GM06990 (cell line): ENCODE measurements at places on chromosomes 7 and 10.

GRCh38 chr10:49444349-49444748 is 48.5 kb upstream of the DRGX start:
- no peak for DNase-seq

DNA sequence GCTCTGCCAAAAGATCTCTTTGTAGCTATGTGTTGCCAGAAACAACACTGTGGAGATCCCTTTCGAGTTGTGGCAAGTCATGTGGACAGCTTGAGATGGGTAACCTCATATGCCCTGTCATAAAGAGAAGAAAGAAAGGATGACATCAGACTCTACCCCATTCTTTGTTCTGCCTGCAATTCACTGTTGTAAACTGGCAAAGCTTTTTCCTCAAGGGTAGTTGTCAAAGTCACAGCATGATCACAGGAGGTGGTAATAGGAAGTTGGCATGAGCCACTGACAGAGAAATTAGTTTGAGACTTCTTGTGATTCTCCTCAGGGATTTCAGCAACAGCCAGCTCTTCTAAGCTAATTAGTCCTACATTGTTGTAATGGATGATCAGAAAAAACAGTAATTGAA is 19.4 kb upstream of the MINDY3 start:
- no peak for DNase-seq

GRCh38 chr10:100881556-100882213 is 31.1 kb upstream of the SLF2 start:
- no peak for DNase-seq

DNA sequence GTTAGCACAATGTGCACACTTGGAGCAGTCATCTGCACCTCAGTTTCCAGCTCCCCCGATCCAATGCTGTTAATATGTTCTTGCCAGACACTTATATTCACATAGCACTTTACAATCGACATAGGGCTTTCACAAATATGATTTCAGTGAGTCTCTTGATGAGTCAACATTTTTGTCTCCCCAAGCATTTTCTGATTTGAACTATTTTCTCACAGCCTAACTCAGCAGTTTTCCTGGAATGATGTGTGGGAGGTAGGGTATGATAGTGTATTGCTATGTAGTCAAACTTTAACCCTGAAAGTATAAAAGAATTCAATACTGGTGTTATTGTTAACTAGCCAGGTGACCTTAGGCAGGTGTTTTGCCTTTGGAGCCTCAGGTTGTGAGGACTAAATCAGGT is 82.5 kb upstream of the LRGUK start:
- no peak for DNase-seq

GRCh38 chr10:112985690-112986543 is 35.9 kb downstream of the TCF7L2 start:
- peak; percentile 29 for DNase-seq

DNA sequence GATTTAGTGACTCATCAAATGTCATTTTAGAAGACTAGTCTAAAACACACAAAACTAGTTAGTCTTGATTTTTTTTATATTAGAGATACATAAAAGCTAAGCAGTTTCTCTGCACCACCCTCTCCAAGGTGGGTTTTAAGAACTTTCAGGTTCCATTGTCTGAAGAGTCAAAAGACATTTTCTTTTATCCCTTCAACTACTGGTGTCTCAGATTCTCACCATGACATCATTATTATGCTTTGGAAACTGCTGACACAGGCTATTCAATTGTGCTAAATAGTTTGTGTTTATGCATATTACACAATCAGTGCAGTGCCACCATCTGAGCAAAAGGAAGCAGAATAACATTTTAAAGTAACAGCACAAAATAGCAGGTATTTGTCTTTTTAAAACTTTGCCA is 52.2 kb downstream of the IGF2BP3 start:
- no peak for DNase-seq

DNA sequence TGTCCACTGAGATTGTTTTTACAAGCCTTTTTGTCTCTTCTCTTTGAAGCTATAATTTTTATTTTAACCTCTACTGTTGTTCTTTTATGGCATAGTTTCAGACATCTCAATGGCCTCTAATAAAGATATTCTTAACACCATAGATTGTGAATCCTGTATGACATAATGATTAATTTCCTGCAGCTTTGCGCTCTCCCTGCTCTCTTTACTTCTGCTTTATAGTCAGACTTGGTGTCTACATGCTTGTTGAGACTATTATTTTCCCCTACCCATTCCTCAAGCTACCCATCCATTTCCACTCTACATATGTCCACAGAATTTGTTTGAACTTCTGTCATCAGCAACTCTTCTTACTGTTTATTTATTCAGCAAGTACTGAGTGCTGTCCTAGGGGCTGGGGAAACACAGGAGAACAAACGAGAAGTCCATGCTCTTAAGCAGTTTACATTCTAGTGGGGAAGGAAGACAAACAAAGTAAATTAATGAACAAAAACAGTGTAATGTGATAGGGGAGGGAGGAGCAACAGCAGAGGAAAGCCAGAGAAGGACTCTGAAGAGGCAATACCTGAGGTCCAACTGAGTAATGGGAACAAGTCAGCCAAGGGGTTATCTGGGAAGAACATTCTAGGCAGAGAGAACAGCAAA is 110.1 kb downstream of the CDK14 start:
- no peak for DNase-seq

GRCh38 chr10:130300608-130301020 is 164.4 kb downstream of the GLRX3 start:
- DNase-seq = no peak

- no peak for DNase-seq
Observed at GRCh38 chr7:138606236-138606635, 94.9 kb downstream of the SVOPL start.

GRCh38 chr10:121589553-121589952 is 8.7 kb downstream of the FGFR2 start:
- DNase-seq = no peak

DNA sequence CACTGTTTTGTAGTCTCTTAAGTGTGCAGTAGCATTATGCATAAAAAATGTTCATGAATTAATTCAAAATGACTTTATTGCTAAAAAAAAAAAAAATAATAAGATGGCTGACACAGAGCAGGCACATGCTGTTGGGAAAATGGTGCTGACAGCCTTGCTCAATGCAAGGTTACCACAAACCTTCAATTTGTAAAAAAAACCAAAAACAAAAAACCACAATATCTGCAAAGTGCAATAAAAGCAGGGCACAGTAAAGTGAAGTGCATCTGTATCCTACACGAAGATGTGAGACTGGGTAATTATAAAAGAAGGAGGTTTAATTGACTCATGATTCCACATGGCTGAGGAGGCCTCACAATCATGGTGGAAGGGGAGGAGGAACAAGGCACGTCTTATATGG is 185.8 kb downstream of the USP6NL start:
- no peak for DNase-seq

DNA sequence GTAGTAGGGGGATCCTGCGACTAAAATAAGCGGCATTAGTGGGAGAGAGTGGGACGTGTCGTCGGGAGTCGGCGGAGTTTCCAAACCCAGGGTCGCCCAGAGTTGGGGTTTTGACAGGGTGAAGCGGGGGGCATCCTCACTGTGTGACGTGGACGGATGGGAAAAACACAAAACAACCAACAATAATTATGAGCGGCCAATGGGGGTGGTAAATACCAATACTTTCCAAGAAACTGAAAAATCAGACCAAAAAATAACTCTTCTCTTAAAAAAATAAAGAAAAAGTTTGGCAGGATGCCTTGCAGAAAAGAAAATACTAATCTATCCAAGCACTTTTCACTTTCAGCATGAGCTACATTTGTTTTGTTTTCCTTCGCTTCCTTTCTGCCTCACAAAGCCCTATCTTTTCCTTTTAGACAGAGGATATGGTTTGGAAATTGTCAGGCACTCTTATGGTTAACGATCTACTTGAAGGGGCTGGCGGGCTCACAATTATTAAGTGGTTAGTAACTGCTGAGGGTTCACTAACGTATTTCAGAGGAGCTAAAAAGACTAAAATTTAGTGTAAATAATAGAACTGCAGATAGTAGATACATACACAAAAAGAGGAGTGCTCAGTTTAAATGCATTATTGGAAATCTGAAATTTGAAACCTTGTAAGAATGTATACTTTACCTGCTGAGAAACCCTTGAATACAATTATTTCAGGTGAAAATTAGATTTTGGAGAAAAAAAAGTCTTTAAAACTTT is 802 bp upstream of the CDK6 start:
- no peak for DNase-seq

DNA sequence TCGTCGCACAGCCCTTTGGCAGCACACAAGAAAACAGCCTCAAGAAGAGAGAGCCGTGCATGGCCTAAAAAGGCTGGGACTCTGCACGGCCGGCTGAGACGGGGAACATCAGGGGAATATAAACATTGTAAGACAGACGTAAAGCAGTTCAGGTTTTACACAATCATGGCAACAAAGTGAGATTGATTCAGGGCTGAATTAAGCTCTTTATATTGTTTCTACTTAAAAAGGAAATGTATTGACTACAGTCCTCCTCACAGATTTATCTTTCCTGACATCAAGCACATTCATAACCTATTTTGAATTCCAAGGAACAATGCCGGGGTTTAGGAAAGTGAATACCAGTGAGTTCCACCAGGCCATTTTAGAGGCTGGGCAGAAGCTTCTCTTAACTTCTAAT is 25.2 kb downstream of the SORBS1 start:
- no peak for DNase-seq

DNA sequence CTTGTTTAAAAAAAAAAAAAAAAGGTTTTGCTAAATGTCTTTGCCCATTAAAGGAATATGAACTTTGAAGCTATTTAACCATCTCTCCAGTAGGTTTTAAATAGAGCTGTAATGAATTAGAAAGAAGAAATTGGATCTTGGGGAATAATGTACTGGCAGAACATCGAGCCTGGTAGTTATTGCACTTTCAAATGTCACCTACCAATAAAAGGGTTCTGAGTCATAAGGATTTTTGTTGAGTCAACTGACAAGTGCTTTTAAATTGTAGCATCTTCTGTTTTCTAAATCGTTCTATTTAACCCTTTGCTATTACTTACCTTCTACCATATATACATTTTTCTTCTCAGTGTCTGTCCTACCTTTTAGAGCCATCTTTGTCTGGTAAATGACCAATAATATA is 10.7 kb downstream of the CUTC start:
- no peak for DNase-seq
